Fibroblast of villous mesenchyme (primary cell): ENCODE measurements at places on chromosomes 1 and 21. TPM values are rescaled to one million over a fixed set of nuclear protein-coding genes. Genes with fewer than 3 reads are reported as not detected.

Gene KAZN
- total RNA-seq, result 8.6 and 10.6 TPM in 2 replicates

Gene DEPDC1
- total RNA-seq, result 12.6 and 30.2 TPM in 2 replicates

Gene GNG5
- 17.3 and 20.9 TPM in 2 replicates for total RNA-seq

Gene ENTREP3
- total RNA-seq, result 7.7 and 7.8 TPM in 2 replicates

GRCh38 chr1:231266811-231267322 lies 25.9 kb downstream of the GNPAT start:
- peak; percentile 40 for DNase-seq

DNA sequence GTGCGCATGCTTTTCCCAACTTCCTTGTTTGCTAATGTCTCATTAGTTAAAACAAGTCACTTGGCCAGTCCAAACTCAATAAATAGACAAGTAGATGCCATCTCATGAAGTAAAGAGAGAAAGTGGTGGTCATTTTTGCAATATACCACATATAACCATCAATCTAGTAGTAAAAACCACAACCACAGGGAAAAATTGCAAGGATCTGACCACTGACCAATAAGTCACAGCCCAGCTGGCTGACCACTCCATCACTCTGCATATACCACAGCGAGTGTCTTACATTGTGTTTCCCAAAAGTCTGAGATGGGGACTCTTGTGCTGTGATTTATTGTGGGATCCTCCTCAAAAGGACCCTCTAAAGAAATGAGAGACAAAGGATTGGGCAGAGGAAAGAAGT lies 76.0 kb downstream of the FH start:
- no peak for DNase-seq

- DNase-seq, result no peak
Observed at GRCh38 chr1:1892079-1892762, 1.3 kb upstream of the GNB1 start.
